Caco-2 (cell line): ENCODE measurements at places on chromosomes 5 and 9. TPM values are rescaled to one million over a fixed set of nuclear protein-coding genes. Genes with fewer than 3 reads are reported as not detected.

LRRC19 gene
- not detected in 2 replicates for total RNA-seq

NOXA1 gene
- total RNA-seq: 7.3 and 8.6 TPM in 2 replicates

SMIM27 gene
- total RNA-seq: 5.3 and 5.9 TPM in 2 replicates

DNA sequence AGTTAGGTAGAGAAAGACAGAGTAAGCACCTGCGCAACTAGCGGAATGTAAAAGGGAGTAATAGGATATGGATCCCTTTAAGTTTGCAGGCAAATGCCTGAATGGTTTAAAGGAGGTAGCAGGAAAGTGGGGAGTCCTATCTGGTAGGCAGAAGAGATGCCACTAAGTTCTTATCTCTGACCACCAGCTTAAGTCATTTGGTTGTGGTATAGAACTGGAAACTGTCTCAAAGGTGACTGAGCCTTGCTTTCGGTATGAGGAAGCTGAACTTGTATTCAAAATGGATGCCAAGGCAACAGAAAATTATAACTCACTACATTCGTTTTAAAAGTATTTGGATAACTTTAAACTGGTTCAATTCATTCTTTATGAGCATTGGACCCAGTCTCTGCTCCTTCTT, 475.6 kb downstream of the DMRTA1 start:
- no peak for DNase-seq
- H3K4me1 ChIP-seq: no peaks in the 10 kb centered on the region
- no peak overlapping the region for H3K27ac ChIP-seq
- H3K4me3 ChIP-seq: no peak overlapping the region
- no peaks in the 10 kb centered on the region for H3K27me3 ChIP-seq
- H3K36me3 ChIP-seq: no peaks in the 10 kb centered on the region

- H3K27me3 ChIP-seq: no peaks in the 10 kb centered on the region
- DNase-seq: no peak
- no peaks in the 10 kb centered on the region for H3K36me3 ChIP-seq
- H3K4me1 ChIP-seq: no peaks in the 10 kb centered on the region
- no peak overlapping the region for H3K4me3 ChIP-seq
- no peak overlapping the region for H3K27ac ChIP-seq
Measured at GRCh38 chr9:8179381-8180053, 379.9 kb upstream of the DMAC1 start.
